CD4-positive, alpha-beta T cell treated with Interleukin-15 for 1 hour (primary cell): ENCODE measurements at places on chromosomes 12 and 14.
A peak's percentile ranks its signal among the peaks of the same experiment; 100 is the strongest.

DNA sequence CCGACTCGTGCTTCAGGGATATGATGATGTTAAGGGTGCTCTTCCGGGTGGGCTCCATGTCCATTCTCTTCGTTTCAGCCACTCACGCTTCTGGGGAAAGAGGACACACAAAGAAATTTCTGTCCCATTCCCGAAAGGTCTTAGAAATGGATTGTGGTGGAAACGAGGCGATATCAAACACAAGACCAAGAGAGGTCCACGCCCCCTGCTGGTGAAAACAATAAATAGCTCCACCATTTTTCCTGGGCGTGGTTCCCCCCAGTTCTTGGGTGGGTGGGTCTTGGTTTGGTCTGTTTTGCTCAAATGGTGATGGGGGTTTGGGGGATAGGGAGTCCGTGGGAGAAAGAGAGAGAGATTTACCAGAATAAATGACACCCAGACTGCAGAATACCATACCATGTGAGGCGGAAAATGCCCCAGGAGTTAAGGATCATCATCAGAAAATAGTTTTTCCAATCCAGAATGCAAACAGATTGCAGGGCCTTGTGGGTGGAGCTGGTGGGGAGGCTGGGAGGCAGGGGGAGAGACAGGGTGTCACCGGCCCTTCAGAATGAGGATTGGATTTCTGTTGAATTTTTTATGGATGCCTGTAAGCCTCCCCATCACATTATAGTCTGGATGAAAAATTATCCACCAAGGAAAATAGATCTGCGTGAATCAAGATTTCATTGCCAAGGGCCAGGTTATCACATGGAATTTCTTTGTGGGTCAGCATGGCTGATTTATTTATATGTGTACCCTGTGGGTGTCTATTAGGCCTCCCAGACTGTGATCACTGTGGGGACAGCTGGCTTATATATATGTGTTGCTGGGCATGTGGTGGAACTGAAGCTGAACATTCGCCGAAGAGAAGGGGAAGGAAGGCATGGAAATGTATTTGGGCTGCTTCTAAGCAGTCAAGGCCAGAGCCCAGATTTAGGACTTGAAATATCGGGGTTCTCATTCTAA is 55.8 kb downstream of the SRRM4 start:
- no peak for DNase-seq

DNA sequence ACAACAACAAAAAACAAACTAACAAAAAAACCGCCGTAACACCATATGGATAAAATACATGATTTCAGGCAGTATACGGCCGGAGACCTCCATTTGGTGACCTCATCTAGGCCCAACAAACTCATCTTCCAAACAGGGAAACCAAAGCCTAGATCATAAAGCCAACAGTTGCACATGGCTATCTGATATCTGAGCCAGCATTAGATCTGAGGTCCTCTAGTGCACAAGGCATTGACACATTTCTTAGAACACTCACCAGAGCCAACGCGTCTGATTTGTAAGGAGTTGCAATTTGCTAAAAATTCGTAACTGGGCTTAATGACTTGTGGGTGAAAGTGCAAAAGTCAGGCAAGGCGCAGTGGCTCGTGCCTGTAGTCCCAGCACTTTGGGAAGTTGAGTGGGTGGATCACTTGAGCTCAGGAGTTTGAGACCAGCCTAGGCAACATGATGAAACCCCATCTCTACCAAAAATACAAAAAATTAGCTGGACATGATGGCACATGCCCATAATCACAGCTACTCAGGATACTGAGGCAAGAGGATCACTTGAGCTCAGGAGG is 42.0 kb upstream of the NUDT4 start:
- DNase-seq: no peak

DNA sequence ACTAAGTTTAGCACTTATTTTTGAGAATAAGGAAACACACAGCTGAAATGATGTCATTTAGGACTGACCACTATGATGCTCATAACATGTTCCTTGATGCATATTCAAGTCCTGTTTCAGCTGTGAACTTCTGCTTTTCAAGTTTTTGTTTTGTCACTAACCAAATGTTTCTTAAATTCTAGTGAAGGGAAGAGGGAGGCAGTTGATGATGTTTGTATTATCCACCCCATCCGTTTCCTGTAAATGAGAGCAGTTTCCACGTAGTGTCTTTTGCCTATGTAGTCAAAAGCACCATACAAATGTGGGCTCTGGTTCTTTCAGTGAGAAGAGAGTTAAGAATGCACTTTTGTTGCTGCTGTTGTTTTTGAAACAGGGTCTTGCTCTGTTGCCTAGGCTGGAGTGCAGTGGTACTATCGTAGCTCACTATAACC is 491.8 kb downstream of the PCNX1 start:
- DNase-seq: peak; percentile 64

DNA sequence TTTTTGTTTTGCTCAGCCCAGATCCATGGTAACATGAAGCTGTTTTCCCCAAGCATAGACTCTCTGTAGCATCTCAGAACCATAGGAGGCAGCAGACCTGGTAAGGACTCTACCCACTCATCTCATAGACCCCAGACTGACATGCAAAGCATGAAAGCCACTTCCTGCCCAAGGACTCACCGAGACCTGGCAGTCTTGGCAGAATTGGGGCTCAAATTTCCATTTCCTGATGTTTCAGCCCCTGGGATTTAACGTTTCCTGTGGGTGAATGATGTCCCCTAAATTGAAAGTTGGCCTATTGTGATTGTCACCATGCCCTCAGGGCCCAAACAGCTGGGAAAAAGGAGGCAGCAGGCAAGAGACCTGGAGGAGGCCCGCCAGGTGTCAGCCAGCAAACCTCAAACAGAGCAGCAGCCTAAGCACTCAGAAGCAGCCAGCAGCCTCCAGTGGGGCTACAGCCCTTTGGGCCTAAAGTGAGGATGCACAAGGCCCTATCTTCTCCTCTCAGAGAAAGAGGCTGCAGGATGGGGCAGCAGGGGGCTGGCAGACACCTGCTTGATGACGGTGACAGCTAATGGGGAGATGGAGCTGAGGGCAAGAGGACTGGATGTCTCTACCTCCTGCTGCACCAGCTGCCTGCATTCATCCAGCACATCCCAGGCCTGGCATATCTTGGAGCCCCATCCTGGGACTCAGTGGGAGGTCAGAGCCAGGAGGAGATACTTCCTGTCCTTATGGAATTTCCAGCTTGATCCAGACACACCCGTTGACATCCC is 8.5 kb downstream of the KRT85 start:
- DNase-seq: no peak

DNA sequence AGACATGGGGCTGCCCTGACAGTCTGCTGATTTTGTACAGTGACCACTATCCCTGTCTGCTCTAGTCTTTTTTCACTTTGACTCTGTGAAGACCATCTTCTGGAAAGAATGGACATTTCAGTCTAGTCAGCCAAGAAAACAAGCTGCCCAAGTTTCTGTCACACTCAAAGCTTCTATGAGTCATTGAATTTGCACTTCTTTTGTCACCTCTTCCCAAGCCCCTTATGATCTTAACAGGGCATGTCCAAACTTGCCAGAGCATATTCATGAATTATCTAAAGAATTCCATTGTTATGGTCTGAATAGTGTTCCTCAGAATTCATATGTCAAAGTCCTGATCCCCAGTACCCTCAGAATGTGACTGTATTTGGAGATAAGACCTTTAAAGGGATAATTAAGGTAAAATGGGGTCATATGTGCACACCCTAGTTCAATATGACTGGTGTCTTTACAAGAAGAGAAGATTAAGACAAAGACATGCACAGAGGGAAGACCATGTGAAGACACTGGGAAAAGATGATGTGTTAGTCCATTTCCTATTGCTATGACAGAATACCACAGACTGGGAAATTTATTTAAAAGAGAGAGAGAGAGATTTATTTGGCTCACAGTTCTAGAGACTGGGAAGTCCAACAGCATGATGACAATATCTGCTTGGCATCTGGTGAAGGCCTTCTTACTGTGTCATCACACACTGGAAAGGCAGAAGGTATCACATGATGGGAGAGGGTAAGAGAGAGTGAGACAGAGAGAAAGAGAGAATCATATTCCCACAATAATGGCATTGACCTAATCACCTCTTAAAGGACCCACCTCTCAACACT is 242.6 kb downstream of the BTG1 start:
- no peak for DNase-seq

DNA sequence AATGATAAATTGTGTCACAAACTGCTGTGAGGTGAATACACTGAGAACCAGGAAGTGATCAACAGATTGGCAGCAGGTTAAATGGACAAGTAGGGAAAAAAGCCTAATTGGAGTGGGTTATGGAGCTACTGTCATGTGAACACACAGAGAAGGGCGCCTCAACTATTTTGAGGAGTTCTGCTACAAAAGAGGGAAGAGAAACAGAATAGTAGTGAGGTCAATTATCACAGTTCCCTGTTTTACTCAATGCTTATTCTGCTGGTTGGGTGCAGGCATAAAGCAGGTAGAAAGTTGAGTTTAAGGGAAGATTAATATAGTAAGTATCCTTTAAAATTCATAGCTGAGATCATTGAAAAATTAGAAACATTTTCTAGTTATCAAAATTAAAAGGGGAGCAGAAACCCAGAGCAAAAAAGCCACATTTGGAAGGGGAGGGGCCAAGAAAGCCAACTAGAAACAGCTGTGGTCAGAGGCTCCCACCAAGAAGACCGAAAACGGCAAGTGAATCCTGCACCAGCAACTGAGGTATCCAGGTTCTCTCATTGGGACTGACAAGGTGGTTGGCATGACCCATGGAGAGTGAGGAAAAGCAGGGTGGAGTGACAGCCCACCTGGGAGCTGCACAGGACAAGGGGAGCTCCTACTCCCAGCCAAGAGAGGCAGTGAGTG is 105.7 kb downstream of the ZC3H14 start:
- no peak for DNase-seq

GRCh38 chr14:105527826-105528585 is 1.6 kb downstream of the TMEM121 start:
- DNase-seq: peak; percentile 76

- DNase-seq: no peak
These were observed 4.9 kb upstream of the CSAD start for GRCh38 chr12:53185582-53186153.

DNA sequence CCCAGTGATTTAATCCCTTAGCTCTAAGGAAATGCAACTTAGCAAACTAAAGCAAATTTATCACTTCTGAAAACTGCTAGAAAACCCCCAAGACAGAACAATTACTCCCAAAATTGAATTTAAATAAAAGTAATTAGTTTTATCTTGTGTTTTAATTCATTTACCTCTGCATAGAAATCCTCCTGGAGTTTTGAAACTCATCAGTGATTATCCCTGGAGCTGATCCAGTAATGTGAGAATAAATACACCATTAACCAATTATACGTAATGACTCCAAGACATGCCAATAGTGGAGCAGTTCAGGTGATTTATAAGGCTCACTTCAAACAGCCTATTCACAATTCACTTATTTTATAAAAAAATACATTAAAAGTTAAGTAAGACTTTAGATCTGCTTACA is 855.3 kb upstream of the FLRT2 start:
- no peak for DNase-seq

GRCh38 chr12:44626883-44627282 is 249.2 kb downstream of the NELL2 start:
- no peak for DNase-seq

GRCh38 chr12:132623072-132623869 is 4.7 kb downstream of the P2RX2 start:
- no peak for DNase-seq

DNA sequence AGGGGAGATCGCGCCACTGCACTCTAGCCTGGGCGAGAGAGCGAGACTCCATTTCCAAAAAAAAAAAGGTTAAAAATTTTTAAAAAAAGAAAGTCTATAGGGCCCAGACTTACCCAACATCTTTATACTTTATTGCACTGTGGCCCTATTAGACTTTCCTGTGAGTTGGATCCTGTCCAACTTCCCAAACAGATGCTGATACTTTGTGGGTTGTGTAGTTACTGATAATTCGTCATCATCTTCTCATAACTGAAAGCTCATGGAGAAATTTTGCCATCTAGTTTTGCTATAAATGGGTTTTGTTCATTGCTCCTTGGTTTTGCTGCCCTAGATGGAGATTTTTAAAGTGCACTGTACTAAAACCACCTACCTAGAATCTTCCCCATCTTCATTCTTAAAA is 31.1 kb downstream of the APOBEC1 start:
- DNase-seq: no peak

DNA sequence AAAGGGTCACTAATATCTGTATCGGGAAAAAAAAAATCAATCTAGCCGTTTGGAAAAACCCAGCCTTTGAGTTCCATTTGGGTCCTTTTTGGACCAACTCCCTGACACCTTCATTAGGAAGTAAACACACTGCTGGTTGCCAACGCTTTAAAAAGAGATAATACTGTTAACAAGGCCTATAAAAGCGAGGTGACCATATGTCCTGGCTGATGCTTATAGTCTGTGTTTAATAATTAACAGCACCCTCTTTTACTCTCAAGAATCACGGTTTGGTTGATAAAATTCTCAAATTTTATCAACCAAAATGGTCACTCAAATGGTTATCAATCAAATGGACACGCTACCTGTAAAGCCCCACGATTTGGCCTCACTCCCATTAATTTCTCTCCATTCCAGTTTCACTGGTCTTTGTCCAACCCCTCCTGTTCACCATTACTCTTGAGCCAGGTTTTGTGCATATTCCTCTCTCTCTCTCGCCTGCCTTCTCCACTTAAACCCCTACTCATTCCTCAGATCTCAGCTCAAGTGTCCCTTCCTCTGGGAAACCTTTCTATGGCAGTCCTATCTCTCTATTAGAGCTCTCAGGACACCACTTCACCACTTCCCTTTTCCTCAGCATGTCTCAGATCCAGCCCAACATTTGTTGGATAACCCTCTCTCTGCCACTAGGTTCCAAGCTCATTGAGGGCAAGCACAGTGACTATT is 9.5 kb downstream of the BTG1 start:
- no peak for DNase-seq
